Activated CD8-positive, alpha-beta memory T cell treated with anti-CD3 and anti-CD28 coated beads for 1 hour (primary cell): ENCODE measurements at places on chromosomes 2 and 18.

DNA sequence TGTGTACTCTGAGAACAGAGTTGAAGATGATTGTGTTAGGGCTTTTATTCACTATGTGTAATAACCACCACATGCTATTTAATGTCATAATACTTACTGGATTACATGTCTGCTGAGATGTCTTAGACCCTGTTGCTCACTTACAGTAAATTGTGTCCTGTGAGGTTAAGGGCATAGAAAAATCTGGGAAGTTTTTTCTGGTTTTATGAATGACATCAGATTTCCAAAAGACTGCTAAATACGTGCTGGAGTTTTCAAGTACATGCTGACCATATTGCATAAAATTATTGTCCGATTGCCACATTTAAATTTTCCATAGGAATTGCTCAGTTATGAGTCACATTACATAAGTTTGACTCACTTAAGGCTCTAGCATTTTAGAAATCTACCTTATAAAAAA lies 96.7 kb upstream of the COL5A2 start:
- DNase-seq, result no peak

DNA sequence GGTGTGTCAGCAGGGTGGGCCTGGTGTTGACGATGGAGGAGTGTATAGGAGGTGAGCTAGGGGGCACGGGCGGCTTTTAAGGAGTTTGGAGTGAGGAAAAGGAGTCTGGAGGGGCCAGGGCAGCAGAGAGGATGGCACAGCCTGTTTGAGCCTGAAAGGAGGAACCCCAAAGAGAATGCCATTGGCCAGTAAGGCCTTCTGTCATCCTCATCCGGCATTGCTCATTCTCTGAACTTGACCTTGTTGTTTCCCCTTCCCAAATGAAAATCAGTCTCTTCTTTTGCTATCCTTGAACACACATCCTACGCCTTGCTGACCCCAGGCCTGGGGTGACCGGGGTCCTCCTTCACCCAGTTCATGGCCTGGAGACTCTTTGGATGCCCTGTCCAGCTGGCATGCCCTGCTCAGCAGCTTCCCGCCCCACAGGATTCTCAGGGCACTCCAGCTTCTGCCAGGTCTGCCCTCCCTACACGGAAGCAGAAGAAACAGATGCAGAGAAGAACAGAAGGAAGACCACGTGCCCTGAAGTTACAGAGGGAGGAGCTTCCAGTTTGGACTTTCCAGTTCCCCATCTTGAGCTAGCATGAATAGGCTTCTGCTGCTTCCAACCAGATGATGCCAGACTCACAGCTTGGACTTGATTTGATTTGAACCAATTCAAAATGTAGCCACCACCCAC lies 20.5 kb upstream of the KIF3C start:
- no peak for DNase-seq

- DNase-seq, result no peak
Observed at GRCh38 chr18:68532328-68532885, 182.5 kb downstream of the TMX3 start.

- DNase-seq, result no peak
Observed at GRCh38 chr2:72148837-72149555, 1.3 kb upstream of the CYP26B1 start.

GRCh38 chr18:10660179-10660884 lies 134.5 kb downstream of the NAPG start:
- DNase-seq, result no peak

DNA sequence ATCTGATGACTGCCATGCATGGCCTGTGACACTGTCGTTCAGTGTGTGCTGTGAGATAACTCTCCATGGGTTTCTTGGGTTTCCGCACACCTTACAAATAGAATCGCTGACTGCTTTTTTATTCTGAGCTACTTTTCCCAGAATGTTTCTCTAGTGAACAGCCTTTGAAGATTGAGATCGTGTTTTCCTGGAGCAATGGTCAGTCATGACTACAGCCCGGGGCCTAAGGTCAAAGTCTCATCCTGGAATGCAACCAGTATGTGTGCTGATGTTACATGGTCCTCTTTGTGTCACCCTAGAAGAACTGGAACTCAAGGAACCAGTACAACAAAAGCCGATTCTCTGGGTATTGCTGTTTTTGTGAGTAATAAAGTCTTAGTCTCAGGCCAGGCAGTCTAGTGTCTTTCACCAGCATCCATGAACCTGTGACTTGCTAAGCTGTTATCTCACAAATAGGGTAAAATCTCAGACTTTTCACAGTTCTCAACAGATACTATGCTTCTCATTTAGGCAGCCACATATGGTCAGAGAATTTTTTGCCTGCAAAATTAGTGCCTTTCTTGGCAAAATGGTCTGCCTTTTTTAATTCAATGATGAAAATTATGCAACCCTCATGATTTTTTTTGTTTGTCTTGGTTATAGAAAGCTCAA lies 124.9 kb upstream of the PIEZO2 start:
- DNase-seq, result no peak

DNA sequence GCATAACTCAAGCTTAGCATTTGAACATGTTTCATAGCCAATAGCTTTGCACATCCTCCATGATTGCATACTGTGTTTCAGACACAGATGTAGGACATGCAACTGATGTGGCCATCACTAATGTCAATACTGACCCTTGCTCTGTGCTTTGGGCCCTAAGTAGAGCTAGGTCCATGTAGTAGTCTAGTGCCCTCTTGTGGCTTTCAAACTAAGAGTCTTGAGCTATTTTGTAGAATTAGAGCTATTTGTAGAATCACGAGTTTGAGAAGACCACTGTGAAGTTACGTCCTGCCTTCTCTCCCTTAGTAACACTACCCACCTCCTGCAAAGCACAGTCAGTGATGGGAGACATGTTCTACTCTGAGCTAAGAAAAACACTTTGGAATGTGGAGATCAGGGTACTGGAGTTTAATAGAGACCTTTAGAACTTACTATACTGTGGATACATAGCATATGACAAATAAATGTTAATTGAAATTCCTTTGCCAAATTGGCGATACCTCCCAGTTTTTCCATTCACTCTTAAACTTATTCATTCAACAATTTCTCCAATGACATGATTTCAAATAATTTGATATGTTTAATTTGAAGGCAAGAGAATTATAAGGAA lies 306.5 kb upstream of the TNP1 start:
- no peak for DNase-seq

GRCh38 chr2:220795705-220796104 lies 776.4 kb downstream of the EPHA4 start:
- no peak for DNase-seq

DNA sequence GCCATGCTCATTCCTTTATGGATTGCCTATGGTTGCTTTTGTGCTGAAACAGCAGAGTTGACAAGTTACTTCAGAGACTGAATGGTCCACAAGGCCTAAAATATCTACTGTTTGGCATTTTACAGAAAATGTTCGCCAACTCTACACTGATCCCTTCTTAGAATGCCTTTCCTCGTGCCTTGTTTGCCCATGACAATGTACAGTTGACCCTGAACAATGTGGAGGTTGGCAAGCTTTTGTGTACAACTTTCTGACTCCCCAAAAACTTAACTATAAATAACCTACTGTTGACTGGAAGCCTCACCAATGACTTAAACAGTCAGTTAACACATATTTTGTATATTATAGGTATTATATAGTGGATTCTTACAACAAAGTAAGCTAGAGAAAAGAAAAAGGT lies 361.4 kb downstream of the EPHA4 start:
- no peak for DNase-seq

DNA sequence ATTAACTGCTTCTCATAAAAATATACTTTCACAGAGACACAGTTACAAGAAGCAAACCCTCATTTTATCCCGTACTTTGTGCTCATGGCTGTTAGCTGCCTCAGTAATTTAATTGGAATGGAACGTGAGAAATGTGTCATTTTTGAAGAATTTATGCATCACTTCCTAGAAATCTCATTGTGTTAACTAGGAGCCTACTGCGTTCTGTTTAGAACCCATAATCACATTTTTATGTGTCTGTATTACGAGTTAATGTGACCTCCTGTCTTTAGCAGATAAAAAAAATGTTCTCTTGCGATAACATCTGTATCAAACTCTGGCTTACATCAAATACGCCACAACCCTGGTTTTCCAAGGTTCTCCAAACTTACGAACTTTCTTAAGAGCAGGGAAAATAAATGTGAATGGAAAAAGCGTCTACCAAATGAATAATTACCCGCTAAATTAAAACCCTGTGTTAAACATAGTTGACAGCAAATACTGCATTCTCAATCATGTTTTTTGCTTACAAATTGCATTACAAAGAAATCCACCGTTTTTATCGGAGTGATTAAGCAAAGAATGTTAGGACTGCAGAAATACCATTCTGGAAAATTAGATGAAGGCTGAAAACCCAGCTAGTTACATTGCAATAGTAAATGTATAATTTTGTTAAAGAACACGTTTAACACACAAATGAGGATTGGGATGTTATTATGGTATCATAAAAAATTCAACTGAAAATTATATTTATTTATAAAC lies 12.1 kb upstream of the GBX2 start:
- no peak for DNase-seq

DNA sequence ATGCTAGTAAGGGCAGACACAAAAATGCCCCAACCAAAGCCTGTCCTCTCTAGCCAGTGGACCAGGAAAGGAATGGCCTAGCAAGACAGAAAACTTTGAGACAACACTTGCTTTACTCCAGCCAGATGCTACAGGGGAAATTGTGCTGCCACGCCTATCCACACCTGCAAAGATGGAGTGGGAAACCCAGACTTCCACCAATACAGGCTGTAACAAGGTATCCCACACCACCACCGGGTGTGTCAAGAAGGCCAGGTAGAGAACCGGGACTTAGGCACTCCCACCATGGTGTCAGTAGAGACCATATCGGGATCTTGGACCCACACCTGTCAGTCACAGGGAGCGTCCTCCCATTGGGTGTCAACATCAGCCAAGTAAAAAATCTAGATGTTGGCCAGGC lies 16.2 kb upstream of the ESPNL start:
- no peak for DNase-seq

DNA sequence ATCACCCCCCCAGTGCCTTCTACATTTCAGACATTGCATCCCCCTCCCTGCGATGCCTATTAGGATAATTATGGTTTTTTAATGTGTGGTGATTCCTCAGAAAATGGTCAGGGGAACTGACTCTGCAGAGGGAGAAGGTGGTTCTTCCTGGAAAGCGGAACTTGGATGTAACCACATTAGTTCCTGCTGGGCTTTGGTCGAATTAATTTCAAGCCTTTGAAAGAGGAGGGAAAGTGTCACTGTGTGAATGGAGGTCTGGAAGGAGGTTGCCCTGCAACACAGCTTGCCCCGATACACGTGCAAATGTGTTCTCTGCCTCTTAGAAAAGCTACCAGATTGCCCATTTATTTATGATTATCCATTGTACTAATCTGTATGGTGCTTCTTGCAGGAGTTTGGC lies 63.2 kb upstream of the TPO start:
- DNase-seq, result no peak

DNA sequence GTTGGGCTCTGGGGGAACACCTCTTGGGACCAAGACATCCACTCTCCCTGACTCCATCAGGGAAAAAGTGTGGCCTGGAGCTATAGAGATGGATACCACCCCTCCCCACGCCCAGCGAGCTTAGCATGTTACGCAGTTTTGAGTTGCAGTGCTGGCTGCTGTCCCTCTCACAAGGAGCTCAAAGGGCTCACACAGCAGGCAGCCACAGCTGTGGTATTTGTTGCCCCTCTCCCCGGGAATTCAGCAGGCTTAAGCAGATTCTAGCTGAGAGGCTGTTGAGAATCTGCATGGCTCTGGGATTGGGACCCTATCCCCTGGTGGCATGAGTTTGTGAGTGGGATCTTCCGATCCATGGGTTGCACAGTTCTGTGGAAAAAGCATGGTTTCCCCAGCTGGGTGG lies 673.1 kb upstream of the FSHR start:
- no peak for DNase-seq

GRCh38 chr2:208269091-208269490 lies 3.0 kb downstream of the PIKFYVE start:
- no peak for DNase-seq

- DNase-seq, result no peak
Observed at GRCh38 chr18:37613253-37613565, 47.6 kb upstream of the CELF4 start.

GRCh38 chr2:150160058-150160457 lies 327.4 kb downstream of the RND3 start:
- no peak for DNase-seq

- no peak for DNase-seq
Observed at GRCh38 chr2:37896319-37896718, 28.8 kb upstream of the RMDN2 start.

DNA sequence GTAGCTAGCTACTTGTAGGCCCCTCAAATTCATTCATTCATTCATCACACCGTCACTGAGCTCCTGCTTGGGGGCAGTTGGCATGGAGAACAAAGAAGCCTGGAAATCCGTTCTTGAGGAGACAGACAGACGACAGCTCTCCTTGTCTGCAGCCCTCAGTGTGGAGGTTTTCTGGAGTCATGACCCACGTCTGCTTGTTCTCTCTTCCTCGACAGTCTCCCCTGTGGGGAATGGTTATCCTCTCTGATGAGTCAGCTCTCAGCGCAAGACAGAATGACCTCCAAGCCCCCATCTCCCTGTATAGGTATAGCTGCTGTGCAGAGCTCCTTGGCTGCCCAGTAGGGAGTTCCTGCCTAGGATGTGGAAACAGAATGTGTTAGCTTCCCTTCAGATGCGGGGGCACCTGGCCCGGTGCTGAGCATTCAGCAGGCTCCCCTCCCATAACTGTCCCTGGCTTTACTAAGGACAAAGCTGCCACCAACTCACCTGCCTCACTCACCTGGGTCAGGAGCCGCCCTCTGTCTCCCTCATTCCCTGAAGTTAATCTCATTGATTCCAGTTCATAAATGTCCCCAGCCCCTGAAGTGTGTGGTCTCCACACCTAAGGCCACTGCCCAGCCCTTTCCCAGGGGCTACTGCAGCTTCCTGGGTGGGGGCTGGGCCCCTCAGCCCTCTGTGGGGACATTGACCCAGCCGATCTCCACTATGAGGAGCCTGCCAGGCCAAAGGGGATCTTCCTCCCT lies 124.7 kb downstream of the ACKR3 start:
- no peak for DNase-seq

DNA sequence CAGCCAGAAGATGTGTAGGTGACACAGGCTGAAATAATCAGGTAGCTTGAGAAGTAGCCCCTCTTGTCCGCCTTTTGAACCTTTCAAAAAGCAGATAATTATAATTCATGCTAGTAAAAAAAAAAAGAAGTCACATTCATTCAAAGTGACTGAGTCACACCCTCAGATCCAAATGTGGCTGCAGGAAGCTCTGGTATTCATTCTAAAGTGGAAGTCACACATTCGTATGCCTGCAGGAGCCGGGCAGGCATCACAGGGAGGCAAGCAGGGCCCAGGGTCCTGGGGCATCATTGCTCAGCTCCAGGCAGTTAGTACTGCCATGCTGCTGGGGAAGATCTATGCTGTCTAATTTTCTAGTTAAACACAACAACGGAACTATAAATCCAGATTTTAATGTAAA lies 21.7 kb upstream of the RAB11FIP5 start:
- DNase-seq, result no peak

- no peak for DNase-seq
Observed at GRCh38 chr2:133568598-133568997, 335 bp upstream of the NCKAP5 start.

- DNase-seq, result no peak
Observed at GRCh38 chr2:19106376-19106775, 252.0 kb downstream of the OSR1 start.
